Skeletal muscle cell (primary cell): ENCODE measurements at places on chromosomes 6 and 20.

GRCh38 chr6:32963866-32964265, 4.5 kb upstream of the BRD2 start:
- DNase-seq = no peak

- DNase-seq = no peak
Measured at GRCh38 chr6:16698997-16699868, 62.0 kb downstream of the ATXN1 start.

GRCh38 chr6:167442796-167443680, 118.2 kb downstream of the TTLL2 start:
- no peak for DNase-seq

DNA sequence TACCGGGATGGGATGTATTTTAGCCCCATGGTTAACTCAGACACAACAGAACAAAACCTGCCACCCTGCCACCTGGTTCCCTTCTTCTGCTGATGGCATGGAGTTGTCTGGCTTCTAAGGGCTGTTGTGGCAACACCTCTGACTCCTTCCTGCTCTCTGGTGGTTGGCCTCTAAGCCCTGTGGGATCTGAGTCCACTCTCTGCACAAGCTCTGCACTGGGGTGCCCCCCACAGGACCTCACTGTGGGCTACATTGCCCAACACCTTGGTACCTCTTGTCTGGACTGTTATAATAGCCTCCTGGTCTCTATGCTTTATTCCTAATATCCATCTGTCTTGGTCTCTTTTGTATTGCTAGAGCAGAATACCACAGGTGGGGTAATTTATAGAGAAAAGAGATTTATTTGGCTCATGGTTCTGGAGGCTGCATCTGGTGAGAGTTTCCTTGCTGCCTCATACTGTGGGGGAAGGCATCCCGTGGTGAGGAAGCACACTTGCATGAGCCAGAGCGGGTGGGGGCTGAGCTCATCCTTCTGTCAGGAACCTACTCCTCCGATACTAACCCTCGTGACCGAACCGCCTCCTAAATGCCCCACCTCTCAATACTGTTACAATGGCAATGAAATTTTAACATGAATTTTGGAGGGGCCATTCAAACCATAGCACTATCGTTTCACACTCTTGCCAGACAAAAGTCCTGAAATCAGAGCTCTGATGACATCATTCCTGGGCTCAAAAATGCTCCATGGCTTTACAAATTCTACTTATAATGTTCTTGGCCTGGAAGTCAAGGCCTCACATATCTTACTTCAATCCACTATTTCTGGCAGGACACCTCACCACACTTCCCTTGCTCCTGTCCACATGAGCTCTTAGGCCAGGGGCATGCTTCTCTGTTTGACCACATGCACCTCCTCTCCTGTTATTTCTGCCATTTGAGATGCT, 127.2 kb downstream of the PAX1 start:
- DNase-seq = no peak

GRCh38 chr20:24766826-24767622, 182.0 kb upstream of the CST7 start:
- no peak for DNase-seq

GRCh38 chr6:165574220-165575157, 88.6 kb downstream of the PDE10A start:
- no peak for DNase-seq

GRCh38 chr6:91865889-91866288, 1279.0 kb upstream of the MAP3K7 start:
- DNase-seq = no peak

DNA sequence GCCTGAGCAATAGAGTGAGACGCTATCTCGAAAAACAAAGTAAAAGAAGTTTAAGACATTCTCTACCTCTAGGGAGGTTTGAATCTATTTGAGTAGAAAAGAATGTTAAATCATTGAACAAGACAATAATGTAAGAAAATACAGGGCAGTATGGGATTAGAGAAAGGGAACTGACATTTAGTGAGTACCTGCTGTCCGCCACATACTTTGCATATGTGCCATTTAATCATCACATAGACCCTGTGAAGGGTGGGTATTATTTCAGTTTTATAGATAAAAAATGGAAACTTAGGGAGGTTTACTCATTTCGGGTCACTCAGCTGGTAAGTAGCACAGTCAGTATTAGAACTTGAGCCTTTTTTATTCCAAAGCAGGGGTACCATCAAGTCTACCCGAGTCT, 31.4 kb downstream of the STK4 start:
- DNase-seq = no peak

DNA sequence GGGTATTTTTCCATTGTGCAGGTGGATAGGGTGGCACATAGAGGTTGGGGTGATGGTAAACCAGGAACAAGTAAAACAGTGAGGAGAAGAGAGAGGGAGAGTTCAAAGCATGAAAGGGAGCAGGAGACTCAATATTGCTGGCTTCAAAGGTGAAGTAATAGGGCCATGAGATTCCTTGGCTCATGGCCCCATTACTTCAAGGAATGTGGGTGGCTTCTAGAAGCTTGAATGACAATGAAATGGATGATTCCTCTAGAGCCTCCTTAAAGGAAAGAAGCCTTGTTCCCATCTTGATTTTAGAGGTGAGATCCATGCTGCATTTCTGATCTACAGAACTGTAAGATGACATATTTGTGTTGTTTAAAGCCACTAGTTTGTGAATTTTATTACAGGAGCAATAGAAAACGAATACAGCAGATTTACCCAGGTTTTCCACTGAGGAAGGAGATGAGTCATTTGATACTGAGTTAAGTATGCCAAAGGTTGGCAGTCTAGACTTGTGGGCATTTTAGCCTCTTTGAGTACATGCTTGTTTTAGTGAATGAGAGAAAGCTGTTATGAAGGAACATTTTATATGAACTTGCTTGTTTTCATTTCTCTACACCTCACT, 110.4 kb downstream of the PLCB4 start:
- DNase-seq = no peak

DNA sequence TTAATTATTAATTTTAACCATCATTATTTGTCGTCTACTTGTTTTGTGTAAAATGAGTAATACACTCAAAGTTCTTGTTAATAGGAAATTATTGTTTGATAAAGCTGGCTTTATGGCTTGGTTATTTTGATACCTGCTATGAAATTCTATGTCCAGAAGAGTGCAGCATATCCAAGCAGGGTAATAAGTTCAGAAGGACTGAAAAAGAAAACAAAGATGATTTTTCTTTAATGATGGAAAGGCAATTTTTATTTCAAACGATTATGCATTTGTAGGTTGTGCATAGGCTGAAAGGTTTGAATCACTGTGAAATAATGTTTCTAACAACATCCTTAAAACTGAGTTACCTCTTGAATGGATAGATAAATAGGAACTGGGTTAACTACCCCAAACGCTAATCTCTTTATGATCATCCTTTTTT, 1.4 kb upstream of the MAN1A1 start:
- DNase-seq = no peak
